ENCODE measurements at places on chromosomes 7 and 10.

DNA sequence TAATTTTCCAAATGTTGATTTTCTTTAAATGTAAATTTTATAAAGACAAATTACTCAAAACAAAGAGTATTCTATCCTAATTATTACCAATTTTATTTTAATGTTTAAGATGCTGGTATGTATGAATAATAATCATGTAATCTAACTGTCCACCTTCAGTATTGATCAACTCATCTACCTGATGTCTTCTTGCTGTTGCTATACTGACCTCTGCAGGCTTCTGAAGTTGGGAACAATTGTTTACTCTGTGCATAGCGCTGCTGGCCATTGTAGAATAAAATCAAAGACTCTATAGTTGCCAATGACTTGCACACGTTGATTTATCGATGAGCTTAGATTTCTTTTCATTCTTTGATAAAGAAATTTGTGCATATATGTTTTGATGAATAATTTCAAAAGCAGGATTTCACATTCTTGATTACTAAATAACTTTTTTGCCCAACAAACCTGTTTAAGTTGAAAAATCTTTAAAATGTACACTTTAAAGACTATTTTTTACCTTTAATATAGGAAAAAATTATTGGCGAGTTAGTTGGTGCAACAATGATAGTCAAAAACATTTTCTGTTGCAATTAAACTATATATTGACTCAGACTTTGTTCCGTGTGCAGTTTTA, 282.3 kb downstream of the TFEC start:
- DNase-seq, result no peak

- DNase-seq, result no peak
Observed at GRCh38 chr7:149599636-149600206, 102.1 kb upstream of the ZNF746 start.

GRCh38 chr10:8586504-8586903, 532.0 kb downstream of the GATA3 start:
- no peak for DNase-seq

GRCh38 chr7:109950256-109950655, 1140.7 kb upstream of the LRRN3 start:
- DNase-seq, result no peak

DNA sequence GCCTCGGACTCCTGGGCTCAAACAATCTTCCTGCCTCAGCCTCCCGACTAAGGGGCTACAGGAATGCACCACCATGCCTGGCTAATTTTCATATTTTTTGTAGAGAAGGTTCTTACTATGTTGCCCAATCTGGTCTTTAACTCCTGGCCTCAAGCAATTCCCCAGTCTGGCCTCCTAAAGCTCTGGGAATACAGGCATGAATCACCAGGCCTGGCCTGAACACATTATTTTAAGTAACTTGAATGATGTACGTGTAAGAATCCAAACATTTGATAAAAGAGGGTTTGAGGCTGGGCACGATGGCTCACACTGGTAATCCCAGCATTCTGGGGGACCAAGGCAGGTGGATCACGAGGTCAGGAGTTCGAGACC, 13.0 kb upstream of the BAMBI start:
- no peak for DNase-seq

DNA sequence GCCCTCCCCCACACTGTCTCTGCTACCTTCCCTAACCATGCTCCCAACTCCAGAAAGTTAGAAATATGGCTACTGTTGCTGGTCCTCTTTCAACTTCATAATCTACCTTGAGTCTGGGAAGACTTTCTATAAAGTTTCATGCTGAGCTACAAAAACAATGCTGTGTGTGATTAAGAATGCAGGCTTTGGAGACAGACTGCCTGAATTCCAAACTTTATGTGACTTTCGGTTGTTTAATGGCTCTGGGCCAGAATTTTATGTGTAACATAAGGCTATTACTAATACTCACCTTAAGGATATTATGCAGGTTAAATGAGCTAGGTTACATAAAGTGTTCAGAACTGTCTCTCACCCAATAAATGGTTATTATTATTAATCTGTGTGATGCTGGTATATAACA, 19.1 kb downstream of the BET1 start:
- DNase-seq, result no peak

DNA sequence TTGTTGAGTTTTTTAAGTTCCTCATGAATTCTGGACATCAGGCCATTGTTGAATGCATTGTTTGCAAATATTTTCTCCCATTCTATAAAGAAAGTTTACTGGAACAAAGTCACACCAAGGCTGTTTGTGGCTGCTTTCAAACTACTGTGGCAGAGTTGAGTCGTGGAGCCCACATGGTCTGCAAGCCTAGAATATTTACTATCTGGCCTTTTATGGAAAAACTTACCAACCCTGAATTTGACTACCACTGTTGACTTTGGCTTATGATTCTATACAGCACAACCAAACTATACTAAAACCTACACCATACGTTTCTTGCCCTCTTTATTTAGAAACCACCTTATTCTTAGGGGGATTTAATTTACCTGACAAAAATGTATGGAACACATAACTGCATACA, 239.1 kb downstream of the KCNMA1 start:
- no peak for DNase-seq

- no peak for DNase-seq
Observed at GRCh38 chr10:122151121-122151694, 119.9 kb upstream of the BTBD16 start.

DNA sequence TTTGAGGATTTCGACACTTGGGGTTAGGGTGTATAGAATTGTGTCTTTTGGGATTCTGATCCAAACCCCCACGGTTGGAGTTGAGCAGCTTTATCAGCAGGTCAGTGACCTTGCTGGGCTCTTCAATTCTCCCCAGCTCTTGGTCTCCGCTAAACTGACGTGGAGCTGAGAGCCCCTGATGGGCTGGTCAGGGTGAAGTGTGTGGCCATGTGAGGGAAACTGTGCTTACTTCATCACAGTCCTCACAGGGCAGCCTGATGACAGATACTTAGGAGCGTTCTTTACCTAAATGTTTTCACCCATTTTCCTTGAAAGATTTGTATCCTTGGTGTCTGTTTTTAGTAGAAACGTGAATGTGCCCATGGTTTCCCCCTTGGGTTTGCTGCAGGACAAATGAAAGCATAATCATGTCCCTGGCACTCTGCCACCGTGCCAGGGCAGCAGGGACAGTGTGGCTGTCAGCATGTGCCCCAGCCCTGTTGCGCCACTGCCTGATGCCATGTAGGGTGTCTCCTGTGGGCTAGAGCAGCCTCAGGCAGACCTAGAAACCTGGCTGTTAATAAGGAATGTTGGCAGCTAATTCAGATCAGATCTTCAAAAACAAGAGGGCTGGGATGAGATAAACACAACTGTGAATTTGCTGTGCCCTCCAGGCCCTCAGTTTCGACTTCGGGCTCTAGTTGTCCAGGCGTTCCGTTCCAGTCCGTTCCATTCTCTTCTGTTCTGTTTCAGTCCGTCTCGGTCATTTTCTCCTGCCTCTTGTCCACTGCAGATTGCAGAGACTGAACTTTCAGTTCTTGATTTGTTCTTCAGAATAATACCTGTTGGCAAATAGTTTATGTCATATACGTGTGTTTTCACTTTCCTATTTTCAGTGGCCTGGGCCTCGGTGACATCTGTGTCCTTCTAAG, 96.8 kb downstream of the TRRAP start:
- DNase-seq, result no peak

DNA sequence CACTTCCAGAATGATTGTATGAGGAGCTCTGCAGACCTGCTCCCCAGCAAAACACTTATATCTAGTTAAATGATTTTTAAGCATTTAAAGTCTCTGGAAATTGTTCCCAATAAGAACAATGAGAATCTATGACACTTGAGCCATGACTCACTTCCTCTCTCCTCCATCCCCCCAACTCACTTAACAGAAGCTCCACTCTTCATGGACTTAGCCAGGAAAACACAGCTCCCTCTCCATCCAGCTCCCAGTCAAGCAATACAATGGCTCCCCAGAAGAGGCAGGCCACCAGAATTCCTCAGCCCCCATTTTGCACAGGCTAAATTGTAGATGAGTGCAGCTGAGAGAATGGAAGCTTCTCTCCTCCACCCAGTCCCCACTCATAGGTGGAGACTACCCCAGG, 27.0 kb downstream of the AOC1 start:
- DNase-seq, result no peak

DNA sequence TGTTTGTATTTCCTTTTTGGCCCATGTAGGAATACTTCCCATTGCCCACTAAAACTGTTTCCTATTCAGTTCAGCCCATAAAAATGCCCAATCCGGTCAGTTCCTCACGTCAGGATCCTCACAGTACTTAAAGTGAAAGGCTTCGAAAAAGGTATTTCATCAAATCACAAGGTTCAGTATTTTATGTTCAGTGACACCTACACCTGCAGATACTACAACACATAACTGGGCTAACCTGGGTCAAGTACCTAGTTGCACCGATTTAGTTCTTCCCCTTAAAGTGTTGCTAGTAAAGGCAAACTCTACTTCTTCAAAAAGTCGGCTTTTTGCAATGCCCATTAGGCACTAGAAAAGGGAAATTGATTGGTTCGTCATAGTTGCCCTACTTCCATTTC, 1.1 kb downstream of the SNX13 start:
- no peak for DNase-seq

- no peak for DNase-seq
Observed at GRCh38 chr10:93554316-93554663, 12.2 kb upstream of the FFAR4 start.

GRCh38 chr7:87190783-87191182, 28.7 kb downstream of the TMEM243 start:
- no peak for DNase-seq

DNA sequence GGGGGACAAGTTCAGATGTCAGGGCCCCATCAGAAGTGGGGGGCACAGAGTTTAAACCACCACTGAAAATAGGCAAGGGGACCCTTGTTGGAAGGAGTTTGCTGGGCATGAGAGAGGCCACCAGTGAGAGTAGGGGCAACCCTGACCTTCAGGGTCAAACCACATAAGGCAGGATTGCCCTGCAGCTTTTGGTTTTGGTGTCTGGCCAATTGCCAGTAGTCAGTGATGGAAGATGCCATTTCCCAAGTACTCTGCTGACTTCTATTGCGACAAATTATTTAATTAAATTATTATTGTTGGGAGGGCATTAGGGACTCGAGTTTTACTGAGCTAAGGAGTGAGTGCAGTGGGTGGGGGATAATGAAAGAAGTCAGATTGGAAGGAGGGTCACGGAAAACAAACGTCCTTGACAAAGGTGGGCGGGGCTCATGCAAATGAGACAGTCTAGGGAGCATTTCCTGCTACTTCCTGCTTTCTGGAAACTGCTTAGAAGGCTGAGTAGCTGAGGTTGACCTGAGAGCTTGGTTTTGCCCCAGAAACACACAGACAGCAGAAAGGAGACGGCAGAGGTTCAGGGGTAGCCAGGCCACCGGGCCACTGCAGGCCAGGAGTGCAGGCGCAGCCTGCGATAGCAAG, 74.2 kb upstream of the ANLN start:
- no peak for DNase-seq

DNA sequence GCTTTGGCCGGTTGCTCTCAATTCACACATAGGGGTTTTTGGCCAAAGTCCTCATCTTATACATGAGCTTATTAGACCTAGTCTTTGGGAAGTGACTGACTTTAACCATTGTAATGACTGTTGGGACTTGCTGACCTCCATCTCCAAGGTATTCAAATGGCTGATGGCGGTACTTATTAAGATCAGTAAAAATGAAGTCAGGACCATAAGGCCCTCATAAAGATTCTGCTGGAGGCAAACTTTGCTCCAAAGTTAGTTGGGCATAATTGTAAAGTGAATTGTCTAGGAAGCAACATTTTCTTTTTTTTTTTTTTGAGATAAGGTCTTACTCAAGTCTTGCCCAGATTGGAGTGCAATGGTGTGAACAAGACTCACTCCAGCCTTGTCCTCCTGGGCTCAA, 76.3 kb upstream of the MKLN1 start:
- DNase-seq, result no peak

DNA sequence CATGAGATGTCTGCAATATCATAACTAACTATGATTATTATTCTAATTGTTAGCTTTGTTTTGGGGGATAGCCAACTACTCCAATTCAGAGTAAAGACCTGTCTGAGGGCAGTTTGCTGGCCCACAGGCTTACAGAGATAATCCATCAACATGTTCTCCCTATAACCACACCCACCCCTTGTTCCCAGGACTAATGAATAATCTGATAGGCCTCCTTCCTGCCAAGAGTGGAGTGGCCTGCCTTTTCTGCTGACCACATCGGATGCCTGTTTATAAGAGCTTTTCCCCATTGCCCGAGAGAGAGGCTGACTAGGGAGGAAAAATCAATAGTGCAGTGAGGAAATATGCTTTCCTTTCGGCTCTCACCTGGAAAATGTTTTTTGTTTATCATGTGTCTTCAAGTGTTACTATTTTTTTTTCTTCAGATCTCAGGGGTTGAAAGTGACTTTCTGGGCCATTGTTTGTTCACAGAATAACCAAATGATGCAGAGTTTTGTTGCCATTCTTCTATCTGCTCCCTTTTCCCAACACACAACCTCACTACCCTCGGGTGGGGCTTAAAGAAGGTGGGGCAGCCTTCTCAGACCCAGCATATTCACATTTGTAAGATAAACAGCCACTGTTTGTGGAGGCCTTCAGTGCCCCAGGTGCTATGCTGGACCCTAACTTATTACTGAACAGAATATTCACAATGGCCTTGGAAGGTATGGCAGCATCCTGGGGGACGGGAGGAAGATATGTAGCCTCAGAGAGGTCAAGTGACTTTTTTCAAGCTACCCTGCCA, 38.4 kb downstream of the PLPP4 start:
- no peak for DNase-seq

- no peak for DNase-seq
Observed at GRCh38 chr7:4486907-4487306, 195.2 kb upstream of the FOXK1 start.

DNA sequence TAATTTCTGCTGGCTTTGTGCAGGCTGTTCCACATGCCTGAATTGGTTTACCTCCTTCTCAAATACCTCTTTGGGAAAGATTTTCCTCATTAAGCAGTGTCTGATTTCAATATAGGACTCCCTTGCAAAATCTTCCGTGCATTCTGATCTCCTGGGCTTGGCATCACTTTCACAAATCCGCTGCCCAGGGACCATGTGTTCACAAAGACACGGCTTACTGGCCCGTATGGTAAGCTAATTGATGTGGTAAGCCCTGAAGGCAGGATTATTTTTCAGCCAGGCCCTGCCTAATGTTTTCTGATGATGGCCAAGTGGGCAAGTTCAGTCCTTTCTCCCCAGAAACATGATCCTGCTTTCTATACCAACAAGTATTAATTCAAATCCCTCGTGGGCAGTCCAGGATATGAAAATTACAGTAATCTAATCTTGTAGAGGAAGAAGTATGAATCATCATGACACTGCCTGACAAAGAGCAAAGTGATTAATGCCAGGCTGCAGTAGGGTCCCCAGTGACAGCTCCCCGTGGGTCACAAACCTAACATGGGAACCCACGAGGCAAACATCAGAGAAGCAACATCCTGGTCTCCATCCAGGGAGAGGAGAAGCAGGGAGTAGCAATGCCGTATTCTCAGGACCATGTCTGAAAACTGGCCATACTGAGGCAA, 11.6 kb upstream of the SVIL start:
- no peak for DNase-seq

DNA sequence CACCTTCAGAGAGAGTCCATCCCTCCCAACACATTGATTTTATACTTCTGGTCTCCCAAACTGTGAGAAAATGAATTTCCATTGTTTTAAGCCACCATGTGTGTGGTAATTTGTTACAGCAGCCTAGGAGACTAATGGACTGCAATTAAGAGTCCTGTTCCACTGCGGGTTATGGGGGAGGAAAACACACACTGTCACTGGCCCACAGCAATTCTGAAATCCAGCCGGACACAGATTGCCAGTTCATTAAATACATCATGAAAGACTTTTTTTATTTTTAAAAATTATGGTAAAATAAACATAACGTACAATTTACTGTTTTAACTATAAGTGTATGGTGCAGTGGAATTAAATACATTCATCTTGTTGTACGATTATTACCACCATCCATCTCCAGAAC, 193.4 kb upstream of the GRB10 start:
- no peak for DNase-seq

Measured in activated naive CD8-positive, alpha-beta T cell treated with anti-CD3 and anti-CD28 coated beads, Interleukin-2, amount 10 ng/mL, durations not matched to agents 7 days and 5 days (primary cell).